SJCRH30 (cell line): ENCODE measurements at places on chromosomes 2 and 18. TPM values are rescaled to one million over a fixed set of nuclear protein-coding genes. Genes with fewer than 3 reads are reported as not detected.

DNA sequence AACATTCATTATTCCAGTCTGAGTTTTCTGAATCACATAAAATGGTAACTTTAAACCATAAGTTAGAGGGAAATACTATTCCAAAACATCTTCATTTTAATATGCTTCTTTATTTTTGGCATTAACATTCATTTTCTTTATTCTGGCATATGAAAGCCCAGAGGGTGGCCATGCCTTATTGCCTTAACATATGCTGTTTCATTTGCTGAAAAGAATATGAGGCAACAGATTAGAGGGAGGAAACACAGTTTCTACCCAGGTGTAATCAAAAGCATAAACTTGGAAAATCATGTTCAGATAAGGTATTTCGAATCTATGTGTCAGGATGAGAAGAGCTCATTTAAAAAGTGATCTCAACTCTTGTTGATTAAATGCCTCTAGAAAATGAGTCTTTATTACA is 379.9 kb upstream of the DSEL start:
- no peak overlapping the region for H3K27ac ChIP-seq
- no peaks in the 10 kb centered on the region for H3K36me3 ChIP-seq
- H3K4me3 ChIP-seq = no peak overlapping the region
- no peaks in the 10 kb centered on the region for H3K27me3 ChIP-seq
- no peak for DNase-seq

NOSTRIN gene
- total RNA-seq = 0.28 and 0.40 TPM in 2 replicates

DNA sequence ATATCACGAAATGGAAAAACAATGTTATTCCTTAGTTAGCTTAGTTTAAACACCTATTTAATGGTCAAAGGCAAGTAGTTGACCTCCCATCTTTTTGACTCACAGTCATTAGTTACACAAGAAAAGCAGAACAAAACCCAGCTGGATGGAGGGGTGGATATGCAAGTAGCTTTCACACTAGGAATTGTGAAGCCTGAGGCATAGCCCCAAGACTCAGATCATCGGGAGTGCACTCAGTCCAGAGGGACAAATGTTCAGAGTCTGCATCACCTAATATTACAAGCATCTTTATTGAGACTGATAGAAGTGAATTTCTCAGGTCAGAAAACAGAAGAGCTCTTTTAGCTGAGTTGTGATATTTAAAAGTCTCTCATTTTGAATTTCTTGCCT is 15.5 kb upstream of the CPS1 start:
- H3K27ac ChIP-seq = no peak overlapping the region
- no peaks in the 10 kb centered on the region for H3K4me1 ChIP-seq
- H3K36me3 ChIP-seq = no peaks in the 10 kb centered on the region
- no peak for DNase-seq

GRCh38 chr2:207683879-207684627 is 27.4 kb upstream of the CCNYL1 start:
- no peaks in the 10 kb centered on the region for H3K36me3 ChIP-seq
- no peak overlapping the region for H3K27ac ChIP-seq
- no peak overlapping the region for H3K4me3 ChIP-seq
- peaks cover 8% of the 10 kb centered on the region for H3K4me1 ChIP-seq

FARSB gene
- total RNA-seq = 76.0 and 78.9 TPM in 2 replicates

GRCh38 chr18:24429188-24429587 is 2.7 kb downstream of the IMPACT start:
- DNase-seq = no peak
- H3K4me3 ChIP-seq = no peak overlapping the region
- H3K36me3 ChIP-seq = peaks cover 6% of the 10 kb centered on the region; the same call in 1 of the 2 replicates
- no peaks in the 10 kb centered on the region for H3K27me3 ChIP-seq

GRCh38 chr2:65727816-65728215 is 295.4 kb upstream of the SPRED2 start:
- H3K27ac ChIP-seq = no peak overlapping the region
- no peaks in the 10 kb centered on the region for H3K4me1 ChIP-seq

DNA sequence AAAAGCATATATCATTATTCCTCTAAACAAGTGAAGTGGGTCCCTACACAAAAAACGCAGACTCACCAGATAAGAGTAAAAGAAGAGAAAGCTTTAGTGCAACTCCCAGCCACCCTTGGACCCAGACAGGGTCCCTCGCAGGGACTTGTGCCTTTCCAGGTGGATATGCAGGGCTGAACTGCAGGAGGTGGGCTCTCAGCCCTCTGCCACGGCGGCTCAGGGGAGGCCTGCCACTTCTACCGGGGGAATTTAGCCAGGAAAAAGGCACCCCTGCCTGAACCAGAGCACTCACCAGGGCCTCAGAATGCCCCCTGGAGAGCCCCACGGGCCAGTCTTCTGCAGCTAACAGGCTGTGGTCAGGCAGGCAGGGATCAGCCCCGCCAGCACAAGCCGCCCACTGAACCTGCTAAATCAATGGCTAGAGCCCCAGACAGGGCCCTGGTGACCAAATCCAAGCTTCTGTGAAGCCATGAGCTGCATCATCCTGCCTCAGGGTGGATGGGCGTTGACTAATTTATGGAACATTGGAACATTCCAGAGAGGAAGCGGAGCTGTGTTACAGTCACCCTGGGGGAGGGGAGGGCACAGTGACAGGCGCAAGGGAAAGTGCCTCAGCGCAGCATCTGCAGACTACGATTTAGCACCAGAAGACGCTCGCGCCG is 209.3 kb downstream of the EIPR1 start:
- no peaks in the 10 kb centered on the region for H3K27me3 ChIP-seq
- no peak overlapping the region for H3K27ac ChIP-seq
- no peak for DNase-seq

GRCh38 chr2:231800493-231801091 is 14.3 kb downstream of the COPS7B start:
- DNase-seq = peak; percentile 55
- peaks cover 35% of the 10 kb centered on the region for H3K36me3 ChIP-seq
- no peaks in the 10 kb centered on the region for H3K27me3 ChIP-seq
- no peak overlapping the region for H3K4me3 ChIP-seq
- no peak overlapping the region for H3K27ac ChIP-seq

ZNF516 gene
- total RNA-seq = 6.3 and 8.2 TPM in 2 replicates

THSD7B gene
- total RNA-seq = 0.18 and 0.25 TPM in 2 replicates

DNA sequence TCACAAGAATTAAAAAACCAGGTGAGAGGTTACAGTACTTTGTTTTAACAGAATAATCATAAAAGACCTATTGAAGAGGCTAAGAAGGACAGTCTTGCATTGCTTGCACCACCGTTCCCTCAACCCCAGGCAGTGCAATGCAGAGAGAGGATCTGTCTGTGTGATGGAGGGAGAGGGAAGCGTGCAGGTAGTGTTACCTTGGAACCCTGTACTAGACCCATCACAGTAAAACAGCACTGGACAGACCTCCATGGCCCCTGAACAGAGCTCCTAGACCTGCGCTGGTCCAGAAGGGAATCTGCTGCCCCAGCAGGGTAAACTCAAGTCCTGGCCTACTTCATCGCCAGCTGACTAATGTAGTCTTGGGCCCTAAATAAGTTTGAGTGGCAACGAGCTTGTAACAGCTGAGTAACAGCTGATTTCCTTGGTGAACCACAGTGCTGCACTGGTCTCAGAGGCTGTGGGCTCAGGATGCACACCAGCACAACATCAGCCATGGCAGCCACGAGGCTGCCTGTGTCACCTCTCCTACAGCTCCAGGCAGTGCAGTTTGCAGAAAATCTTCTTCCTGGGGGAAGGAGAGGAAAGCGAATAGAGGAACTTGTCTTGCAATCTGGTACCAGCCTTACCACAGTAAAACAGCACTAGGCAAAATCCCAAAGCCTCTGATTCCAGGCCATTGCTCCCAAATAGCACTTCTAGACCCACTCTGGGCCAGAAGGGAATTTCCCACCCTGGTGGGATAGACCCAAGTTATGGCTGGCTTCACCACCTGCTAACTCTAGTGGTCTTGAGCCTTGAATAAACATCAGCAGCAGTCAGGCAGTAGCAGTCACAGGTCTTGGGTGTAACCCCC is 417.2 kb downstream of the CDH7 start:
- DNase-seq = no peak
- no peaks in the 10 kb centered on the region for H3K27me3 ChIP-seq
- H3K4me3 ChIP-seq = no peak overlapping the region
- no peaks in the 10 kb centered on the region for H3K4me1 ChIP-seq
- no peaks in the 10 kb centered on the region for H3K36me3 ChIP-seq

DNA sequence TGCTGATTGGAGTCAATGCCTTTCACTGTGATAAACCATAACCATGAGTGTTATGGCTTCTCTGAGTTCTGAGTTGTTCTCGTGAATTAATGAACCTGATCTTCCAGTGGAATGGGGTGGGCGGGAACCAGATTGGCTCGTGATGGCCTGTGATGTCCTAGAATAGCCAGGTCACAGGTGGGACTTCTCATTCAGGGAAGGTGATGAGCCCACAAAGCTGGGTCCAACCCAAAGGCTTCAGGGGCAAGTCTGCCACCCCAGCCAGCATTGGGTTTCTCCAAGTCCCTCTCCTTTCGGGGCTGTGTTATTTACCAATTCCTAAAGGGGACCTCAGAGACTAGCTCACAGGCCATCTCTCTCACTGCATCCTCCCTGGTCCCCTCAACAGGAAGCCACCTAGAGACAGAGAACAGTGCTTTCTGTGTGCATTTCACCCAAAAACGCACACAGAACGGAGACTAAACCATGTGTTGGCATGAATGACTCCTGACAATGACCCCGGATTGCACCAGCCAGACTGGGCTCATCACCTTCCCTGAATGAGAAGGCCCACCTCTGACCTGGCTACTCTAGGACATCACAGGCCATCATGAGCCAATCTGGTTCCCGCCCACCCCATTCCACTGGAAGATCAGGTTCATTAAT is 85.5 kb downstream of the MALT1 start:
- no peaks in the 10 kb centered on the region for H3K4me1 ChIP-seq
- H3K36me3 ChIP-seq = no peaks in the 10 kb centered on the region

DNA sequence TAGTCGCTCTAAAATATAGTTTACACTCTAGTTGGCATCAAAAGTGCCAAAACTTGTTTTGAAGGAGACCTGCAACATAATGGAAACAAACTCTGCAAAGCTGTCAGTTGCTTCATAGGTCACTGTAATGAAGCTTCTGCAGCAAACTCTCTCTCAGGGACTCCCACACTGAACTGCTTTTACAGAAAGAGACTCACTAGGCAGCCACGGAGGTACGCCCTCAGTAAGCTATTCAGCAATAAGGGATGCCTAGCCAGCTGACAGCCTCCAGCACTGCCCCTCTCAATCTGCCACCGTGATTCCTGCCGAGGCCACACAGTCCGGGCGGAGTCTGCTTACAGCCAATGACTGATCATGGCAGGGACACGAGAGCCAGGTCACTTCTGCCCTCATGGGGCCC is 51.1 kb downstream of the COLEC12 start:
- no peak overlapping the region for H3K27ac ChIP-seq
- H3K36me3 ChIP-seq = no peaks in the 10 kb centered on the region
- no peaks in the 10 kb centered on the region for H3K27me3 ChIP-seq
- H3K4me1 ChIP-seq = no peaks in the 10 kb centered on the region
- no peak overlapping the region for H3K4me3 ChIP-seq

IL37 gene
- total RNA-seq = 0.22 and 0.25 TPM in 2 replicates

DNA sequence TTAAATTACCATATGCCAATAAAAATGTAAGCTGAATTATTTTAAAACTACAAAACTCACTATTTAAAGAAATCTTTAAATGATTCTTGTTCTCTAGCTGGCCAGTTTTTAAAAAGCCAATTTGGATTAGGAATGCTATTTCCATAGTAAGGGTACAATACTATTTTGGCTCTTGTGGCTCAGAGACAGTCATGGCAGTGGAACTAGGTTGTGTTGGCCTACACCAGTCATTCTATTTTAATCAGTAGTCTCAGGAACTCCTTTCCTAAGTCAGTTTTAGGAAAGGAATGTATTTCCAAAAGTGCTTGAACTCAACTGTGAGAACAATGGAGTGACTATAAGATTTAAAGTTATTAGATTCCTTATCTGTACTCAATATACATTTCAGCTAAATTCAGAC is 5.9 kb downstream of the BOLL start:
- no peaks in the 10 kb centered on the region for H3K4me1 ChIP-seq
- H3K27ac ChIP-seq = no peak overlapping the region
- no peaks in the 10 kb centered on the region for H3K36me3 ChIP-seq
- DNase-seq = no peak

DNA sequence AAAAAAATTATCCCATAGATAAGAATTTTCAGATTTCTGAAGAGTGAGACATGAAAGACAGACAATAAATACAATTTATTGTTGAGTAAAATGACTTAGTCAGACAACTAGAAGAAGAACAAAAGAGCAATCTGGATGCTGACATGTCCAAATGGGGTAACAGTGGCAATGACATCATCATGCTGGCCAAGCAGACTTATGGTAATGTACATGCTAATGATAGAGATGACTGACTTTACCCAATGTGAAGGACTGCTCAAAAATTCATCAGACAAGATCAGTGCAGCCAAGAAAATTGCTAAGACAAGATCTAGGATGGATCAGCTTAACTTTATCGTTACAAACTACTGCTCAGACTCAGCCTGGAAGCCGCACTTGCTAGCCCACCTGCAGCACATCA is 70.5 kb upstream of the SRD5A2 start:
- peaks cover 12% of the 10 kb centered on the region for H3K27me3 ChIP-seq
- no peak overlapping the region for H3K4me3 ChIP-seq
- H3K4me1 ChIP-seq = no peaks in the 10 kb centered on the region
- H3K36me3 ChIP-seq = no peaks in the 10 kb centered on the region

IWS1 gene
- total RNA-seq = 61.1 and 66.8 TPM in 2 replicates
